ENCODE measurements at places on chromosomes 2 and 18.
A peak's percentile ranks its signal among the peaks of the same experiment; 100 is the strongest.

DNA sequence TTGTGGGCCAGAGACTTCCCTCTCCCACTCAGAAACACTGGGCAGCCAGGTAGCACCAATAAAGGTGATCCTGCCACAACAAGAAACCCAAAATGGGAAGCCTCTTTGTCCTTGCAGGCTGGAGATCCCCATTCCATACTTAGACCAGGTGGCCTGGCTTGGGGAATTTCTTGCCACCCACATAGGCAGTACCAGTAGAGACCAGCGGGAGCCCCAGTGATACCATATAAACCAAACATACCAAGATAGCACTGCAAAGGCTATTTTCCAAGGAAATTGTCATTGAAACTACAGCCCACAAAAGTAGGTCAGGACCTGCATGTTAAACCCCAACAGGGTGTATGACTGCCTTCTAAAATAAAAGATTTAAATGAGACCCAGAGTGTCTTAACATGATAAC, 171.6 kb downstream of the DIS3L2 start:
- DNase-seq, result no peak

- peak; percentile 35 for DNase-seq
These were observed at the start of gene ASXL3 for GRCh38 chr18:33577685-33578517. Gene ASXL3, plus strand, starts transcription at chr18:33578219. Its CDS starts 413 bp downstream, at chr18:33578632.

- no peak for DNase-seq
These were observed 1.8 kb upstream of the HOXD8 start for GRCh38 chr2:176127774-176128072.

GRCh38 chr18:34834897-34835296, 124.8 kb downstream of the DTNA start:
- no peak for DNase-seq

DNA sequence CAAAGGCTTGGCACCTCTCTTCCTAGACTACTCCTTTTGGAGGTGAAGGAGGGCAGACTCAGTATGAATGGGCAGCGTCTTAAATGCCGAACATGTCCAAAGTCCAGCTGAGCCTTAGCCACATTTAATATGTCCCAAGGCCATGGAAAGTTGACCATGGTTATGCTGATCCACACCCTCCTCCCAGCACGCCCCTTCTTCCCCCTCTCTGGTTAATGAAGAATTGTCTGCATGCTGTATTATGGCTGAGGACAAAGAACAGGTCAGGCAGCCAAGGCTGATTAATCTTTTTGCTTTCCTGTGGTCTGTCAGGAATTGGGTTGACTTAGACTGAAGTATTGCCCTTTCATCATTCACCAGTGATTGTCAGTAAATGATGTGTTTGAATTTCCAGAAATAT, 5.8 kb upstream of the MYOM1 start:
- DNase-seq, result no peak

- no peak for DNase-seq
These were observed 33.4 kb upstream of the PPP4R1 start for GRCh38 chr18:9647496-9648323.

- DNase-seq, result no peak
These were observed 13.2 kb upstream of the DNAJC27 start for GRCh38 chr2:24984912-24985311.
